Pulmonary artery endothelial cell (primary cell): ENCODE measurements at places on chromosomes 1 and 21.

GRCh38 chr1:21926814-21927532, 10.1 kb downstream of the HSPG2 start:
- DNase-seq = no peak

DNA sequence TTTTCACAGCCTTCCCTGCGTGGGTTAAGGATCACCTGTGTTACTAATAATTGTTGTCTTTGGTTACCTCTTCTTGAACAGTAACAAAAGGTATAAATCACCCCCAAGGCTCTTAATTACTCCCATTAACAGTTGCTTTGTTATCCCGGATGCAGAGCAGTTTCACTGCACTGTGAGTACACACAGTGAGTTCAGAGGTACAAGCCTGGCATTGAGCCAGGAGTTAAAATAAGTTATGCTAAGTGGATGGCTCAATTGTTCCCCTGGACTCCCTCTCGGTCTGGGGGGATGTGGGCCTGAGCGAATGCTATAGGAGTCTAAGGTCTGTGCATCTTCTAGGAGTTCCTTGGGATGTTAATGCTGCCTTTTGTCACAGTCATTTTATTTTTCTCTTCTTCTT, 258.3 kb downstream of the ATG4C start:
- DNase-seq = no peak

DNA sequence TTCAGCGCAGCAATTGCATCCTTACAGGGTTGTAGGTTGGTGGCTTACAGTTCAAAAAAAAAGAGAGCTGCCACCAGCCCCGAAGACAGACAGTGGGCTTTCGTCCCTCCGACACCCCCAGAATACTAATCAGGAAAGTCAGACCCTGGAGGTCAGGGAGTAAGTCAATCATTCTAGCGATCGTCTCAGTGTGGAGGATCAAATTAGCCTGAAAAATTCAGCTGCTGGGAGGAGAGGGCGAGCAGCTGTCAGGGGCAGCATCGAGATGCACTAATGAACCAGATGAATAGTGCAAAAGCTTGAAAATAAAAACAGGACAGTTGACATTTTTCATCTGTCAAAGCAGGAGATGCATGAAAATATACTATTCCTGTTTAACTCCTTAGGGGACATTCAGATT, 138.4 kb downstream of the NEK7 start:
- DNase-seq = no peak

- no peak for DNase-seq
These were observed 528.2 kb downstream of the SMYD3 start for GRCh38 chr1:245978915-245979314.

GRCh38 chr1:241770115-241770514, 77.9 kb upstream of the EXO1 start:
- DNase-seq = no peak

GRCh38 chr21:43306911-43307676, 119.8 kb downstream of the SIK1 start:
- DNase-seq = no peak

DNA sequence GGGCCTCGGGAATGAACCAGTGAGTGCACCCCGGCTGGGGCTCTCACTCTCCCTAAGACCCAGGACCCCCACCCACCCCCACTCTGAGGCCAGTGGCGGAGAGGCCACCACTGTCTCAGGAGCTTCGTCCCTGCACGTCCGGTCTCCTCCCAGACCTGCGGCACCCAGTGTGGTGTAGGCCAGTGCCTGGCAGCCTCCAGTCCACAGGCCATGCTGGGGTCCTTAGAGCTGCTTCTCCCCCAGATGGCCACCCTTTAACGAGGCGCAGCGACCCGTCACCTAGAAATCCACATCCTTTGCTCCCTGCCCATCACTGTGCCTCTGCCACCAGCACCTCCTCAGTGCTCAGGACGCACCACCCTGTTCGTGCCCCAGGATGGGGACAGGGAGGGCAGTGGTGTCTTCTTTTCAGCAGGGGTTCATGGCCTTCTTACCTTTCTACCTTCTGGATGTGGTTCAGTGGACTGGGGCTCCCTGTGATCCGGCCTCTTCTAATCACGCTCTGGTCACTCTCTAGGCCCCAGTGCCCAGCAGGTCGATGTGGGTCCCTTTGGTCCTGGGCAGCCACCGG, 131.9 kb upstream of the ARHGEF16 start:
- no peak for DNase-seq

- DNase-seq = no peak
These were observed 13.3 kb upstream of the RAB42 start for GRCh38 chr1:28578696-28579218.

- no peak for DNase-seq
These were observed 846.5 kb upstream of the ADAMTS5 start for GRCh38 chr21:27813344-27813743.

- DNase-seq = no peak
These were observed 64.1 kb downstream of the ACTL8 start for GRCh38 chr1:17819129-17819802.

DNA sequence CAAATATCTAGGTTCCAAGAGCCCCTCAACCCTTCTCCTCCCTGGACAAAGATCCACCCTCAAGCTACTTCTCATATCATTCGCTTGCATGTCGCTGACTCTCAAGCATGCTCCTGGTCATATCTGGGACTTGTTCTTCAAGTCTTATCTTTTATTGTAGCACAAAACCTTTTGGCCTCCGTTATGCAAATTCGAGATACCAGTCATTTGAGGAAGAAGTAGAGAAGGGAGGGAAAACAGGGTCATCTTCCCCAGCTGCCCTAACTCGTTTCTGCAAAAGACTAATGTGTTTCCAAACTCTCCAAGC, 63.8 kb upstream of the ETS2 start:
- DNase-seq = no peak

- no peak for DNase-seq
These were observed 1183.7 kb downstream of the MRPL39 start for GRCh38 chr21:24423546-24423945.

DNA sequence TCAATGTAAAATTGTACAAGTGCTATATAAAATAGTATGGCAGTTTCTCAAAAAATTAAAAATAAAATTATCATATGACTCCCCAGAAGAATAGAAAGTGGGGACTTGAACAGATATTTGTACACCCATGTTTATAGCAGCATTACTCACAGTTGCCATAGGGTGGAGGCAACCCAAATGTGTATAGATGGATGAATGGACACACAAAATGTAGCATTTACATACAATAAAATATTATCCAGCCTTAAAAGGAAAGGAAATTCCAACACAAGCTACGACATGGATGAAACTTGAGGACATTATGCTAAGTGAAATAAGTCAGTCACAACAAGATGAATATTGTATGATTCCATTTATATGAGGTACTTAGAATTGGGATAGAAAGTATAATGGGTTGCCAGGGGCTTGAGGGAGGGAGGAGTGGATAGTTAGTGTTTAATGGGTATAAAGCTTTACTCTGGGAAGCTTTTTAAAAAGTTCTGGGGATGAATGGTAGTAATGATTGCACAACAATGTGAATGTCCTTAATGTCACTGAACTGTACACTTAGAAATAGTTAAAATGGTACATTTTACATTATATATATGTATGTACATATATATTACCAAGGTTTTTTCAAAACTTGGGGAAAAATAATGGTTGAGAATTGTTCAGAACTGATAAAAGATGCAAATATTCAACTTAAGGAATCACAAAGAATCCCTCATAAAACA, 53.0 kb upstream of the ADORA3 start:
- DNase-seq = no peak

DNA sequence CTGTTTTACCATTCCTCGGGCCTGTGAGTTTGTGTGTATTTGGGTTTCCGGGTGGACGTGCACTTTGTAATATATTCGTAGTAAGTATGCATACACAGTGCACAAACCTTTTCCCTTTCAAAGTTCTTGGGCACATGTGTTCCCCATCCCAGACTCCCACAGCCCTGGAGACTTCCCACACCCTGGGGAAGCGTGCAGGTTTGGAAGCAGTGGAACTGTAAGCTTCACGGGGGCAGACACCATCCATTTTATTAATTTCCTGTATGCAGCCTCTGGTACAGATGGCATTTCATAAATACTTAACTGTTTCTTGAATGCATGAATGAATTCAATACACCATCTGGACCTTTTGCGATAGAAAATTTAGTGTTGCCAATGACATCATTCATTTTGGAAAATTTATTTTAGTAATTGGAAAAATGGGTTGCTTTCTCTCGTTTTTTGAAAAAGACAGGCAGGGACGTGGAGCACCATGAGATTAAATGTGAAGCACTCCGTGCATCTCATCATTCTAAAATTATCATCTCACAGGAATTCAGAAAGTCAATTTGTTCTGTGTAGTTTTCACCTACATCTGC, 10.8 kb downstream of the ETS2 start:
- DNase-seq = no peak

GRCh38 chr1:218351391-218352074, 6.4 kb downstream of the TGFB2 start:
- no peak for DNase-seq

DNA sequence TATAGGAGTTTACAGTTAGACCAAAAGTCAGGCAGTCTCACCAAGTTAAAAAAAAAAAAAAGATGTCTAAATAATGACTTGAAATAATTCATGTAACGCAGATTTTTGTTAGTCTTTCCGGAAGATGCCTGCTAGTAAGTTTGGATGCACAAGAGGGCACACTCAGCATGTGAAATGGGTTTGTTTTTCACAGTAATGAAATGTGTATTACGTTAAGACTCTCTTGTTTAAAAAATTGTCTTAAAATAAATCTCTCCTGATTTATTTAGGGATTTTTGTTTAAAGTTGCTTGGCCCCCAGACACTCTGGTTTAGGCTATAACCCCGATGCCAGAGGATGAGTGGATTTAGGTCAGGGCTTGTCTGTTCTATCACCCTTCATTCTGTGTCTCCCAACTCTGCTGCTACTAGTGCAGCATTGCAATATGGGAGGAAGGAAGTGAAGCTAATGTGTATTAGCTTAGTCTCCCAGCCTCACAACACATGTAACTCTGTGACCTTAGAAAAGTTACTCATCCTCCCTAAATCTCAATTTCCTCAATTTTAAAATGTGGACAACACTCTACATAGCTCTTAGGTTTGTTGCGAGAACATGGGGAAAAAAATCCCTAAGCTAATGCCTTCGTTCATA, 25.7 kb downstream of the CTH start:
- DNase-seq = no peak

DNA sequence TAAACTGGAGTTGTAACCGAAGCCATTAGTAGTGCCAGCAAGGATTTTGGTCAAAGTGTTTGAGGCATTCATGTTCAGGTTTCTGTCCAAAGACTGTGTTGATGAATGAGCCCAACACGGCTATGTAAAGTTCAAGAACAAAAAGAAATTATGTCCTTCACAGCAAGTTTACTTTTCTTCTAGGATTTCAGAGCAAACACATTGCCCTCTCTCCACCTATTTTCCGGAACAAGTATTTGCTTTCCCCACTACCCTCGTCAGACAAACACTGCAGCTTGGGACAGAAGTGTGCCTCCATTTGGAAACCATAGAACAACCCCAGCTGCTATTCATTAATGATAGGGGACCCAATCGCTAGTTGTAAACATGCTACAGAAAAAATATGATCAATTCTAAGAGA, 151.4 kb upstream of the C1orf105 start:
- no peak for DNase-seq

GRCh38 chr1:165409657-165410358, 35.1 kb downstream of the RXRG start:
- no peak for DNase-seq

DNA sequence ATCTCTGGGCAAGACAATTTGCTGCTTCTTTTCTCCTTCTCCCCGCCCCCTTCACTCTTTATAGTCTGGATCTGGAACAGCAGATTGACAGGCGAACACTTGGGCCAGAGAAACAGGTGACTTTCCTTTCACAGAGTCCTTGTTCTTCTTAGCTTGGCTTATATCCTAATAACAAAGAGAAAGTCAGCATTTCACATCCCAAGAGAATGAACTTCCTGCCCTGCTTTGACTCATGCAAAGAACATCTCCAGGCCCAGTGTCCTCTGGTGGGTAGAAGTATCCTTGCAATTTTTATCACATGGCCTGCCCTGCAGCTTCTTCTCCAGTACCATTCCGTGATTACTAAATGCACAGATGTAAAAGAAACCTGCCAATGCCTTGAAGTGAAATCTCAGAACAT, 764.4 kb downstream of the ADGRL2 start:
- DNase-seq = peak; percentile 37

DNA sequence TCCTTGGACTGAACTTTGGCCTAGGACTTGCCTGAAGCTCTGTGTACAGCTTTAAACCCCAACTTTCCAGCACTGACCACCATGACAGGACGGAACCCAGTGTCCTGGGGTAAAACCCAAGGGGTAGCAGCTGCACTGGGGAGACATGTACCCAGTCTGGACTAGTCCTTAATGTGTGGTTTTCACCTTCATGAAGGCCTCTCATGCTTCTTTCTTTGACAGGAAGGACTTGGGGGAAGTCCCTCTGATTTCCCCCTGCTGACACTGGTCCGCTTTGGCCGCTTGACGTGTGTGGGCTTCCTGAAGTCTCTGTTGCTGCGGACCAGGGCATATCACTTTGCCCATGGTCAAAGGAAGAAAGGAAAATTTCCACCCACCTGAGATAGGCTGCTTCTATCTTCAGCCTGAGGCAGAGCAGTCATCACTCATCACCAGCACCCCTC, 66.3 kb upstream of the PRDX6 start:
- no peak for DNase-seq

DNA sequence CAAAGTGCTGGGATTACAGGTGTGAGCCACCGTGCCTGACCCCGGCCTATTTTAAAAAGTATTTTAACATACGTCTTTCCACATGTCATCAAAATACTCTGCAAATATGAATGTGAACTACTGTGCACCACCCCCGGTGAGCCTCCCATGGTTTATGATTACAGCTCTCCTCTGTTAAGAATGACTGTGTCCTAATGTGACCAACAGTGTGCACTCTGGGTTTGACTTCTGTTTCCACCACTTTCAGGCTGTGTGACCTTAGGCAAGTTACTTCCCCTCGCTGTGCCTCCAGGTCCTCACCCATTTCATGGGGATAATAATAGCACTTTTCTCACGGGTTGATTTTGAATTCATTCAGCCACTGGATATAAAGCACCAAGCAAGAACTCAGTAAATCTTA, 14.7 kb downstream of the AMPD2 start:
- DNase-seq = no peak

- DNase-seq = no peak
These were observed 74.3 kb downstream of the DDR2 start for GRCh38 chr1:162706606-162707005.

DNA sequence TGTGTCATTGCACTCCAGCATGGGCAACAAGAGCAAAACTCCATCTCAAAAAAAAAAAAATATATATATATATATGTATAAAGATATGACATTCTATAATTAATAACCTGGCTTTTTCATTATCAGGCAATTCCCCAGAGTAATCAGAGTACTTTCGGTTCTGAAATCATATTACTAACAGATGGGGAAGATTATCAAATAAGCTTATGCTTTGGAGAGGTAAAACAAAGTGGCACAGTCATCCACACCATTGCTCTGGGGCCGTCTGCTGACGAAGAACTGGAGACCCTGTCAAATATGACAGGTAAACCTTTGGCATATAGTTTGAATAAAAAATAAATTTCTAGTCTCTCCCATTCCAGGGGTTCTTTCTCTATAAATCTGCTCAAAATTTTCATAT, 58.5 kb upstream of the SH3GLB1 start:
- no peak for DNase-seq

- DNase-seq = no peak
These were observed 1.2 kb upstream of the KCNE1 start for GRCh38 chr21:34513129-34513675.
